ENCODE measurements at places on chromosomes 3 and 15.

GRCh38 chr3:141777957-141778813 lies 15.0 kb downstream of the GRK7 start:
- DNase-seq: no peak

DNA sequence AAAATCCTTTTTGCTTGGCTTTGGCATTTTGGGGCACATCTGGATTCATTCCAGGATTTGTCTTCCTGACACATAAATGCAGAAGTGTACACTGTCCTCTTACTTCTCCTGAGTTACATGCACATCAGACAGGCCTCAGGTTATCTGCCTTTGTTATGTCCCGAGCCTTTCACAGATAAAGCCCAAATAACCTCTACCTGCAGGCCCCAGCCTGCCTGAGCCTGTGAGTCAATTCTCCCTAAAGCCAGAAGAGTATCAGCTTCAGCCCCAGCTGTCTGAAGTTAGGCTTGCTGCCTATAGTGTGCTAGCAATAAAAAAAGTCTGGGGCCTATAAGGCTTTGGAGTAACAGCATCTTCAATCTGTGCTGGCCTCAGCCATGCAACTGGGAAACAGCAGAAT lies 17.7 kb upstream of the GSK3B start:
- DNase-seq: no peak

DNA sequence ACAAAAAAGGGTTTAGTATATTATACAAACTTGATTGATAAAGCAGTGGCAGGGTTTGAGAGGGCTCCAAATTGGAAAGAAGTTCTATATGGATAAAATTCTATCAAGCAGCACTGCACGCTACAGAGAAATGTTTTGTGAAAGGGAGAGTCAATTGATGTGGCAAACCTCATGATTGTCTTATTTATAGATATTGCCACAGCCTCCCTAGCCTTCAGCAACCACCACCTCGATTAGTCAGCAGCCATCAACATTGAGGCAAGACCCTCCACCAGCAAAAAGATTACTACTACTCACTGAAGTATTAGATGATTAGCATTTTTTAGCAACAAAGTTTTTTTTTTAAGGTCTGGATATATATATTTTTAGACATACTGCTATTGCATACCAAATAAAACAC lies 296.7 kb downstream of the CHST2 start:
- no peak for DNase-seq

DNA sequence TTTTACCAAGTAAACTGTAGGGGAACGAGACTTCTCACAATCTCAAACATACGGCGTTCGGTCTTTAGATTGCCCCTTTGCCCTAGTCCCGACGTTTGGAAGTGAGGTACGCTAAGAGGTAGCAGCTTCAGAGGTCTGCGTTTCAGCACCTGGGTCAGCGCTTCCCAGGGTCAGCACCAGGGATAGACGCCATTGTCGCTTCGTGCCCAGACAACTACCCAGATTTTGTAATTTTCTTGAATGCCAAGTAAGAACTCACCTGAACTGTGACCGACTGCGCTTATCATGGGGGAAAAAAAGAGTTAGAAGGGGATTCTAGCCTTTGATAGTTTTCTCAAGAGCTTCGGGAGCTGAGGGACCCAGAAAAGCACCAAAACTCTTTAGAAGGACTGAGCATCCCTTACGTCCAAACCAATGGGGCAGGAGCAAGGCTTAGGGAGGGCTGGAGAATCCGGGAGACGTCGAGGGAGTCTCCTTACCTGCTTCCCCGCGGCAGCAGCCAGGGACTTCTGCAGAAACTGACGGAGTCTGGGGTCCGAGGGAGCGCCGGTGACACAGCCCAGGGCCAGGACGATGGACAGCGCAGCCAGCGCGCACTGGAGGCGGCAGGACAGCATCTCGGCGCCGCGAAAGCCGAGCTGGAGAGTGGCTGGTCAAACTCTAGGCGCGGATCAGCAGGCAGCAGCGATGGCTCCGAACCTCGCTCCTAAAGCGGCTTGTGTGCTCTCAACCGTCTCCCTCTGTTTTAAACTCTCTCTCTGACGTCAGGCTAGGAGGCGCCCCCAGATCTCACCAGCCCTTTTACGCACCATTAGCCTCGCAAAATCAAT lies at the start of gene SST:
TSS of gene SST (minus strand) at position 720 of the 830 bp plus-strand sequence. CDS start at position 617, 103 bp downstream.
- DNase-seq: peak; percentile 19

- DNase-seq: no peak
These were observed 859.6 kb downstream of the EPHA3 start for GRCh38 chr3:89966877-89967665.

DNA sequence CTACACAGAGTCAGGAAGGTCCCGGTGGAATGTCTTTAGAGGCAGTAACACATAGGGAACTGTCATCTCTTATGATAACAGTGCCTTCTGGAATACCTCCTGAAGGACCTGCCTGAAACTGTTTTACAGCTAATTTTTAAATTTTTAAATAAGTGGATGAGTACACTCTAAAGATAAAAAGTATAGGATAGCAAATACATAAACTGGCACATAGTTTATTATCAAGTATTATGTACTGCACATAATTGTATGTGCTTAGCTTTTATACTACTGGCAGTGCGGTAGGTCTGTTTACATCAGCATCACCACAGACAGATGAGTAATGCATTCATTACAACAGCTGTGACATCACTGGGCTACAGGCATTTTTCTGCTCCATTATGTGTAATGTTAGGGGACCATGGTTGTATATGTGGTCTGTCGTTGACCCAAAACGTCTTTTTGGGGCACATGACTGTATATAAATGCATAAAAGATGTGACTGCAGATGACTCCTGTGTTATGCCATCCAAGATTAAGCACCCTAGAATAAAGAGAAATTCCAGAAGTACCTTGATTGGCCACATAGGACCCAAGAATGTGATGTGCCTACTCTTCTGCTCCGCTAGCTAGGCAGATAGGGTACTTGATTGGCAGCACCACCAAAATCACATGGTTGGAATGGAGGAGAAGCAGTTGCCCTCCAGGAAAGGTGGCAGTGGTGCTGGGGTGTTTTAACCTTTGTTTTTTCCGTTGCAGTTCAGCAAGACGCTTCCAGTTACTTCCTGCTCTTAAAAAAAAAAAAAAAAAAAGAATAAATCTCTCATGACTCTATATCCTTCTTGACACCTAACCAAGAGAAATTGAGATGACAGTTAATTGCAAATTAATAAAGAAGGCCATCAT lies 3.3 kb downstream of the VPS8 start:
- DNase-seq: no peak

DNA sequence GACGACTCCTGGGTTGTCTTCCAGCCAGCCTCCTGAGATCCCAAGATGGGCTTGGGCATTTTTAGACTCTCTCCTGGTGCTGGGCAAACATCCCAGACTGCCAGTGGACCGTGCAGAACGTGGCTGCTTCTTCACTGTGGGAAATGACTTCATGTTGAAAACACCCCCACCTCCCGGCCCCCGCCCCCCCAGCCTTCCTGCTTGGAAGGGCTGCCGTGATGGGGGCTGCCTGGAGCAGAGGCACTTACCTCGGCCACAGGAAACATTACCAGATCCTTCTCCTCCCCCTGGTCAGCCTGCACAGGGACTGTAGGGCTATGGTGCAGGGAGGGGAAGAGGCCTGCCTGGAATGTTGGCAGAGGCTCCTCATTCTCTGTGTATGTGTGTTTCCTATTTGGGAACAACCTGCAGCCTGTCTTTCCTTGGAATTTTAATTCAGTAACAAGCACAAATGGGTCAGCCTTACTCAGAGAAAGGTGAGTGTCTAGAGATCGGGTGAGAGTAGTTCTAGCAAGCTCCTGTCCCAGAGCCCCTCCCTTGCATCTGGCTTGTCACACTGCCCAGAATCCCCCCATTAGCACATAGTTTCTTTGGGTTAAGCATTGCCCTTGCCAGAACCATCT lies 90.8 kb downstream of the ANP32A start:
- DNase-seq: no peak

DNA sequence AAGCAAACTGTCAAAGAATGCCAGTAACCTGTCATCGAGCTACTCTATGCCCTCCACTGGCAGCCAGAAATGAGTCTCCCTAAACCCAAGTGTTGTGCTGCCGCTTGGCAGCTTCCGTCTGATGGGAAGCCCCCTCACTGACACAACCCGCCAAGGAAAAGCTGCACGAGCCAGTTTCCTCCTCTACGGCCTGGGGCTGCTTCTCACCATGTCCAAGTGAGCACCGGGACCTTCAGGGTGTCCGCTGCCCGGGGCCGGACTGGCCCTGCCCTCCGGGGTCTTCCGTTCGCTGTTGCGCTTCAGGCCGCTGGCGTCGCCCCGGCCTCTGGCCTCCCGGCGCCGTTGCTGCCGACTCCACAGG lies 490 bp downstream of the TOMM70 start:
- no peak for DNase-seq

- no peak for DNase-seq
These were observed 25.2 kb downstream of the ATP6V1A start for GRCh38 chr3:113771993-113772392.

DNA sequence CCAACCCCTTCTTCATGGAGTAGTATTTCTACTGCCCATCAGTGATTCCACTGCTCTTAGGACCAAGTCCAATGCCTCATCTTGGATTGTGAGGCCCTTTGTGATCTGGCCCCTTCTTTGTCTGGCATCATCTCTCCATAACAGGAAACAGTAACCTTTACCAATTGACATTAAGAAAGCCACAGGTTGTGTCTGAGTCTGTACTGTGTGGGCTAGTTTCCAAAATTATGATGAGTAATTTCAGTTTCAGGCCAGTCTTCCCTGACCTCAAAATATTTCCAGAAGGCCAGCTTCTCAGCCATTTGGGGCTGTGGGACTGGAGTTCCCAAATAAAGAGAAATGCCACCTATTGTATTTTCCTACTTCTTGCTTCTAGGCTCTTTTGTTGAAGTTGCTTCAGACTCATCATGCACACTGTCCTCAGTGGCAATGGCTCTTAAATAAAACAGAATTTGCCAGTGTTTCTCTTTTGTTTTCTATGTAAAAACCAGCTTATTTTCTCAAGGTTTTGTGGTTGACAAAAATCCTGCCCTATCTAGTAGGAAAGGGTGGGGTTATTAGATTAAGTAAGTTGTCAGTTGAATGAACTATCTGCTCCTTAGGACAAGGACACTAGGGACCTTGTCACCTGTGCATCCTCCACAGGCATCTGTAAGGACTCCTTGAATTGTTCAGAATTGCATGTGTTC lies 47.0 kb upstream of the ACKR4 start:
- DNase-seq: no peak

- DNase-seq: no peak
These were observed 57.4 kb upstream of the TMEM158 start for GRCh38 chr3:45283471-45283870.

Data from LNCaP clone FGC (cell line).